ENCODE measurements at places on chromosomes 12 and 14.
A peak's percentile ranks its signal among the peaks of the same experiment; 100 is the strongest.

DNA sequence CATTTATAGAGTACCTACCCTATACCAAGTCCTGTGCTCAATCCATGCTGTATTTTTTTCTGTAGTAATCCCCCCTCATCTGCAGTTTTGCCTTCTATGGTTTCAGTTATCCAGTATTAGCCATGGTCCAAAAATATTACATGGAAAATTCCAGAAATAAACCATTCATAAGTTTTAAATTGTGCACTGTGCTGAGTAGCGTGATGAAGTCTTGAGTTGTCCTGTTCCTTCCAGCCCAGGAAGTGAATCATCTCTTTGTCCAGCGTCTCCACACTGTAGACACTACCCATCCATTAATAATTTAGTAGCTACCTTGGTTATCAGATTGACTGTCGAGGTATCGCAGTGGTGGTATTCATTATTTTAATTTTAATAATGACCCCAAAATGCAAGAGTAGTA lies 54.2 kb downstream of the SUDS3 start:
- DNase-seq, result no peak

DNA sequence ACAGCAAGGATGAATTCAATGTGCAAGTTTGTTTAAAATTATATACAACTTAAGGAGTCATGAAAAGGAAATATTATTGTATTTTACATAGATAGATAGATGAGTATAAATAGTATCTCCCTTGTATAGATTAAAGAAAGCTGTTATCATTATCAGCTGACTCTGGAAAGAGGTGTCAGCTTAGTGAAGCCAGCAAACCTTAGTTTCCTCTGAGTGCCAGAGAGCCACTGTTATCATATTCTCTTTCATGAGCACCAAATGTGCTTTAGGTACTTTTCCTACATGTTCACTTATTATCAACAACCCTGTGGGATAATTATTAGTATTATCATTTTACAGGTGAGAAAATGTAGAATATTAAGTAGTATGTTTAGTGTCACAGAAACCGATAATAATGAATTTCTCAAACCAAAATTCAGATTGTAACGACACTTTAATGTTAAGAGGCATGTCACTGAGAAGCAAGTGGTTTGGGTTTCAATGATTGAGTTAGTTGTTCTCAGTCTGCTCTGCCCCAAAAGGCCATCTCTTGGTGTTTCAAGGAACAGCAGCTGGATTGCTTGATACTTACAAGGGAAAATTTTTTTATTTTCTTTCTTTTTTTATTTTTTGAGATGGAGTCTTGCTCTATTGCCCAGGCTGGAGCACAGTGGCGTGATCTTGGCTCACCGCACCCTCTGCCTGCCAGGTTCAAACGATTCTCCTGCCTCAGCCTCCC lies 53.7 kb downstream of the PLEKHA5 start:
- DNase-seq, result no peak

DNA sequence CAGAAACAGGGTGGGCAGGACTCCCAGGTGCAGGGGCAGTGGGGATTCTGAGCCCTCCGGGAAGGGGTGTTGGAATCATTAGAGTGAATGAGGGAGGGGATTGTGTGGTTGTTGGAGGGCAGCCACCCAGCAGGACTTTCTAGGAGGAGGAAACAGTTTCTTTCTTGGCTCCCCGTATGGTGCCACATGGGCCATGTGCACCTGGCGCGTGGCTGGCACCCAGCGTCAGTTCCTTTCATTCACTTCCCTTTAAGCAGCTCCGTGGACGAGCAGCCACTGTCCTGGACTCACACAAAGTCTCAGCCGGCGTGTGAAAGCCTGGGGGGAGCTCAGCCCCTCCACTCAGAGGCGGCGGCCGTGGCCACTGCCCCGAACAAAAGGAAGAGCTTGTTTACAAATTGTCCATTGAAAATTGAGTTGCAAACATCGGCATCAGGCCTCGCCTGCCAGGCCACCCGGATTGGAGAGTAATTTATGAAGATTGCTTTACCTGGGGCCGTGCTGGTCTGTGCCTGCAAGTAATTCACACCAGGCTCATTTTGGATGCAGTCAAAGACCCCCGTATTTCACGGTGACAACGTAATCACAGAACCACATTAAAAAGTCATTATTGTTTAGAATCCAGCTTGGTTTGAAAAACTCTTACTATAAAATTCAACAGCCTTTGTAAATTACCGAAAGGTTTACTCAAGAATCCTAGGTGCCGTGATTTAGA lies 101.7 kb upstream of the C14orf180 start:
- no peak for DNase-seq

- DNase-seq, result no peak
Observed at GRCh38 chr14:105124823-105125222, 43.8 kb downstream of the JAG2 start.

GRCh38 chr14:35298351-35298750 lies 6.2 kb downstream of the PSMA6 start:
- DNase-seq, result no peak

DNA sequence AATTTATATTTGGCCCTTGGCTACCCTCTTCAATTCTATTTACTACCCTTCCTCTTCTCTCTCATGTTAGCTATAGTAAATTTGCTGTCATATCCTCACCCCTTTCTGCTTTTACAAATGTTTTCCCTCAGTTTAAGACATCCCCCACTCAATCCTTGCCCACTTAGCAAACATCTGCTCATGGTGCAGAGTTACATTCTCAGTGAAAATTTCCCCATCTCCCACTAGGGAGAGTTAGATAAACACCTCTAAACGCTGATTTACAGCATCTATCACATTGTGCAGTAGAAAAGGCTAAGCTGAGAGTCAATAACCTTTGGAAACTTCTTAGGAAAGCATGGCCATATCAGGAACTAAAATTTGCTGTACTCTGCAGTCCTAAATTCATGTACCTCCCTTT lies 69.0 kb downstream of the DENND5B start:
- no peak for DNase-seq

DNA sequence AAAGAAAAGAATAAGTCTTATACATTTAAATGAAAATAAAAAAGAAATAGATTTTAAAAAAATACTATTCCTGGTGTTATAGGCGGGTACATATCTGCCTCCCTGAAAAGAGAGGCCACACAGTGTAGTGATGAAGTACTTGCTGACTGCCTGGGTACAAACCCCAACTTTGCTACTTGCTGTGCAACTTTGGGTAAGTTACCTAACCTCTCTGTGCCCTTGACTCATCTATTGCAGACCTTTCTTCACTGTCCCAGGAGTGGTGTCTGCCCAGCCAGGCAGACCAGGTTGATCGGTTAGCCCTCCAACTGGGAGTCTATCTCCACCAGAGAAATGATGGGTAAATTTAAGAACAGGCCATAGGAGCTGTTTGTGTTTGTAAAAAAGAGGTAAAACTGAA lies 82.0 kb downstream of the SLC24A4 start:
- no peak for DNase-seq

DNA sequence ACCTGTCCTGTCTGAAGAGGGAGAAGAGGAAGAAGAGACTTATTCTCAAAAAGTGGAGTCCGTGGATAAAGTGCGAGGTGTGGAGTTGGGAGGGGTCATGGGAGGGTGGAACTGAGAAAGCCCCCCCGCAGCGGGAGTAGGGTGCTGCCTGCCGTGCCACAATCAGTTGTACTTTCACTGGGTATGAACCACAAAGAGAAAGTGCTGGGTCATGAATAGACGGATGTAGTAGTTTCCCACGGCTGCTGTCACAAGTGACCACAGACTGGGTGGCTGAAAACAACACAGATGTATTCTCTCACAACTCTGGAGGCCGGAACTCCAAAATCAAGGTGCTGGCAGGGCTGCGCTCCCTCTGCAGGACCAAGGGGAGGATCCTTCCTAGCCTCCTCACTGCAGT lies 5.5 kb downstream of the DNAH10 start:
- no peak for DNase-seq

GRCh38 chr14:32085182-32085844 lies 8.2 kb downstream of the ARHGAP5 start:
- no peak for DNase-seq

- DNase-seq, result no peak
Observed at GRCh38 chr14:37241198-37241597, 43.5 kb downstream of the MIPOL1 start.

DNA sequence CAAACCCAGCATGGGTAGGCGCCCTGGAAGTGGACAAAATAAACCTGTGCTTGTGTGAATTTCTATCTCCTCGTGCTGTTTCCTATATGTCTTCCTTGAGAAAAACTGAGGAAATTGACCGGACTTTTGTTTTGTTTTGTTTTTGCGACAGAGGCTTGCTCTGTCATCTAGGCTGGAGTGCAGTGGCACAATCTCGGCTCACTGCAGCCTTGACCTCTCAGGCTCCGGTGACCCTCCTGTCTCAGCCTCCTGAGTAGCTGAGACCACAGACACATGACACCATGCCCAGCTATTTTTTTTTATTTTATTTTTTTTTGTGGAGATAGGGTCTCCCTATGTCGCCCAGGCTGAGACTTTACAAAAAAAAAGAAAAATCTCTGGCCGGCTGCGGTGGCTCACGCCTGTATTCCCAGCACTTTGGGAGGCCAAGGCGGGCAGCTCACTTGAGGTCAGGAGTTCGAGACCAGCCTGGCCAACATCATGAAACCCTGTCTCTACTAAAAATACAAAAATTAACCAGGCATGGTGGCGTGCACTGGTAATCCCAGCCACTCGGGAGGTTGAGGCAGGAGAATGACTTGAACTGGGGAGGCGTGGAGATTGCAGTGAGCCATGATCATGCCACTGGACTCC lies 22.5 kb upstream of the MIA2 start:
- no peak for DNase-seq

DNA sequence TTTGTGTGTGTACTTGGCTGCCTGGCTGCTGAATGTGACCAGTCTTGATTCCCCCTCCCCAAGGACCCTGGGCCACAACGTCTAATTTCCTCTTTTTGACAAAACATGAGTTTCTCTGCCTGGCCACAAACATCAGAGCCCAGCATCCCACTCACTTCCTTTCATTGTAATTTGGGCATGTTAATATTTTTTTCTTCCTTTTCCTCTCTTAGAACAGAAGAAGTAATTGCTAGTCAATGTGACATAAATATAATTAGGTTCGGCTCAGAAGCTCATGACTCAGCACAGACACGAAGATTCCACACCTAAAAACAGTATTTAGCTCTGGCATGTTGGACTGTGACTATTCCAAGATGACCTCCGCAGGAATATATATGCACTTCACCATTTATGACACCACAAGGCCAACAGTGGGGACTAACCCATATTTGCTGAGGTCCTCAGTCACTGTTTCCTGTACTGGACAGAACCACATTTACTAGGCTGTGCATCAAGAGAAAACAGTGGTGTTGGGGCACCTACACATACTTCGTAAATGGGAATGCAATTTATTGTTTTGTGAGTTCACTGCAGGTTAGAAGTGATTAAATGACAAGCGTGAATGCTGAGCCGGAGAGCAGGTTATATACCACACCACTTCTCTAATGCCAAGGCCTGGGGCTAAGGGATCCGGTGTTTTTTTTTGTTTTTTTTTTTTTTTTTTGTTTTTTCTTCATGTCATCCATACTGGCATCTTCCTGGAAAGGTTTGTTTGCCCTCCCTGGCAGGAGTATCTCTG lies 4.2 kb downstream of the GSG1 start:
- peak; percentile 31 for DNase-seq

- peak; percentile 46 for DNase-seq
Observed at GRCh38 chr14:65281991-65282895, 130.3 kb upstream of the FUT8 start.

DNA sequence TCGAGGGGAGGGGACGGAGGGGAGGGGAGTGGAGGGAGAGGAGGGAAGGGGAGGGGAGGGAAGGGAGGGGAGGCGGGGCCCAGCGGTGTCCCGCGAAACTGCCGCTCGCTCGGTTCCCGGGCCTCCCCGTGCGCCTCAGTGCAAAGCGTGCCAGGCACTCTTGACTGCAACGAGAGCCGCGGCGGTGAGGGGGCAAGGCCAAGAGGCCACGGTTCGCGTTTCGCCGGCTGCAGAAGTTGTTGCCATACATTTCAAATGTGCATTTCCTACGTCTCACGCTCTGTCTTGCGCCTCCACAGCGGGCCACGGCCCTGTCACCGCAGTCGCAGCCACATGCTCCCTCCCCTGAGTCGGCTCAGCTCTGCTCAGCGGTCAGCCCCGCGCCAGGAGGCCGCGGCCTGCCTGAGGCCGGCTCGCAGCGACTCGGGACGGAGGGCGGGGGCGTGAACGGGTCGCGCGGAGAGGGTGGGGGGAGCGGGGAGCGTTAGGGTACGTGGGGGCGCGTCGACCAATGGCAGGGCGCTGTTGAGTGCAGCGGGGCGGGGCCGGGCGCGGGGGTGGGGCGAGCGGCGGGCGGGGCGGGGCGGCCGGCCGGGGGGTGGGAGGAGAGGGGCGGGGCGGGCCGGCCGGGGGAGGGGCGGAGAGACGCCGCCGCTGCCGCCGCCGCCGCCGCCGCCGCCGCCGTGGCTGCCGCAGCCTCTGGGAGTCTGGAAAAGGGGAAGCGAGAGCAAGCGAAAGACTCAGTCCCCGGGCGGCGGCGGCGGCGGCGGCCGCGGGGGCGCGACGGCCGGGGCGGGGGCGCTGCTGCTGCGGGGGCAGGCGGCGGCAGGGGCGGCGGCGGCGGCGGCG lies at the start of gene PPP2R5C:
Gene PPP2R5C, plus strand, starts transcription at position 678 of the 849 bp plus-strand sequence. CDS start 185 bp downstream, outside the sequence.
- DNase-seq, result peak; percentile 90

DNA sequence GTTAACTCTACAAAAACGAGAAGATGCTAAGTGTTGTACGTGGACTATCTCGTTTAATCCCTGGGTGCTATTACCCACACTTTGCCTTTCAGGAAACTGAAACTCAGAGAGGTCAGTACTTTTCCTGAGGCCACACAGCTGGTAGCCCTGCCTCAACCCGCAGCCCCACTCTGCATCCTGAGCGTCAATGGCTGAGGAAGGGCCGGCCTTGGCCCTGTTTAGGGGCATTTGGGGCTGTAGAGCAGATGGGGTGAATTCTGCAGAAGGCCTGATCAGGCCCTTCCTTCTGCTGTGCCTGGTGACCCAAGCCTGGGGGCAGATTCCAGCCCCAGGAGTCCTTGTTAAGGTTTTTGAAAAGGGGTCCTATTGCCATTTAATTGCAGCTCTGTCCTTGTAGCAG lies 3.7 kb upstream of the CCDC197 start:
- DNase-seq, result no peak

- DNase-seq, result no peak
Observed at GRCh38 chr14:70527501-70528105, 7.2 kb downstream of the ADAM20 start.

GRCh38 chr14:38502239-38502638 lies 246.3 kb upstream of the CLEC14A start:
- no peak for DNase-seq

GRCh38 chr12:44497044-44497443 lies 379.1 kb downstream of the NELL2 start:
- no peak for DNase-seq

GRCh38 chr14:71931492-71932228 lies 569 bp upstream of the RGS6 start:
- DNase-seq, result peak; percentile 28

DNA sequence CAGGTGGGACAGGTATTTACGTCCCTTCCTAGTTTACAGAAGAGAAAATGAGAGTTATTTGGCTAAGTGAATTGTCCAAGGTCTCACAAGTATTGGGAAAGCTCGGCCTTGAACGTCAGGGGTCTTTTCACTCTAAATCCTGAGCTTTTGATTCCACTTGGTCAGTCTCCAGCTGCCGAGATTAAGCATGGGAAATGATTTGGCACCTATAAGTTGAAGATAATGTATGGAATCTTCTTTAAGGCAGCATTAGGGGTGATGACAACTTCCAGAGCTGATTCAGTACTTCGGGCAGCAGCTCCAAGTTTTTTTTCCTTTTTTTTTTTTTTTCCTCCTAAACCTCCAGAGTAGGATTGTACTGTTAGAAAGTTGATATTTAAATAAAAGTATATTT lies 722 bp downstream of the FAM234B start:
- DNase-seq, result no peak
